ENCODE measurements at places on chromosomes 5 and 9. TPM values are rescaled to one million over a fixed set of nuclear protein-coding genes. Genes with fewer than 3 reads are reported as not detected.

- DNase-seq, result peak; percentile 62
Measured at GRCh38 chr5:150609843-150610584, 30.4 kb upstream of the SYNPO start.

GRCh38 chr9:10274988-10275387 lies 337.8 kb downstream of the PTPRD start:
- no peak for DNase-seq

DNA sequence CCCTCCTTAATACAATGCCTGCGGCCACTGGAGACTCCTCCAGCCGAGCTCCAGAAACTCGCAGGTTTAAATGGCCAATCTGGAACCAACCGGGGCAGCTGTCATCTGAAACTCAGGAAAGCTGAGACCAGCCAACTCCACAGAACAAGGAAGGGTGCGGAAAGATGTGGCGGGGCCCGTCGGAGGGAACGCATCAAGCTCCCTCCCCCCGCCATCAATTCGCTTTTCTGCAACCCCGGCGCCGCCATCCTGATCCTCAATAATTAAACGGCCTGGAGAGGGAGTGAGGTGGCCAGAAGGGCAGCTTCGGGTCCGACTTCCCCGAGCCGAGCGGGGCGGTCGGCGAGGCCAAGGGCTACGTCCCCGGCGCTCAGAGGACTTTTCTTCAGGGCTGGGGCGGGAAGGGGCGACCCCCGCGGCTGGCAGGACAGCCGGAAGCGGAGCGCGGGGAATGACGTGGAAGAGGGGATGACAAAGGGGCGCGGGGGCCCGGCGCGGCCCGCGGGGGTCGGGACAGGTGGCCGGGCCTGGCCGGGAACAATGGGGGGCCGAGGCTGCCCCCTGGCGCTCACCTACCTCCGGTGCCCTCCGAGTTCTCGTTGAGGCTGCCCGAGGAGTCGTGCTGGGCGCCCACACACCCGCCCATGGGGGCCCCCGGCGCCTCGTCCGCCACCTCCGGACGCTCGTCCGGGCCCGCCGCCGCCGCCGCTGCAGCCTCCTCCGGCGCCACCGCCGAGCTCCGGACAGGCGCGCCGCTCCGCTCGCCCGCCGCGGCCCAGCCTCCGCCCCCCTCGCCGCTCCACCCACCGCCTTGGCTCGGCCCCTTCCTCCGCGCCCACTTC lies at the start of gene UBTD2:
Gene UBTD2 (minus strand): TSS at position 745 of the 842 bp plus-strand sequence. CDS start 99 bp downstream, at position 646.
- peak; percentile 90 for DNase-seq

DNA sequence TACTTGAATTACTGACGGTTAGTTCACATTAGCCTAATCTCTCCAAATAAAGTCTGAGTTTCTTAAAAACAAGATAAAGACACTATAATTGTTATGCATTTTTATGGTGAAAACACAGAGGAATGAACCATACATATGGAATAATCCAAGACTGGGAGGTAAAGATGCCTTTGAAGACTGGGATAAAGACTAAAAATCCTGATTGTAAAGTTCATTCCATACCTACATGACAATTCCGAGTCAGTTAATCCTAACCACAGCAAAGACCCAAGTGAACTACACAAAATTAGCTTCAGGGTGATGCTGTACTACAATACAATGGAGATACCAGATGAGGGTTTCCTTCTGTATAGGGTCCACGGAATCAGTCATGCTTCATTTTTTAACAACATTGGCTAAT lies 6.3 kb downstream of the AP3B1 start:
- no peak for DNase-seq

DNA sequence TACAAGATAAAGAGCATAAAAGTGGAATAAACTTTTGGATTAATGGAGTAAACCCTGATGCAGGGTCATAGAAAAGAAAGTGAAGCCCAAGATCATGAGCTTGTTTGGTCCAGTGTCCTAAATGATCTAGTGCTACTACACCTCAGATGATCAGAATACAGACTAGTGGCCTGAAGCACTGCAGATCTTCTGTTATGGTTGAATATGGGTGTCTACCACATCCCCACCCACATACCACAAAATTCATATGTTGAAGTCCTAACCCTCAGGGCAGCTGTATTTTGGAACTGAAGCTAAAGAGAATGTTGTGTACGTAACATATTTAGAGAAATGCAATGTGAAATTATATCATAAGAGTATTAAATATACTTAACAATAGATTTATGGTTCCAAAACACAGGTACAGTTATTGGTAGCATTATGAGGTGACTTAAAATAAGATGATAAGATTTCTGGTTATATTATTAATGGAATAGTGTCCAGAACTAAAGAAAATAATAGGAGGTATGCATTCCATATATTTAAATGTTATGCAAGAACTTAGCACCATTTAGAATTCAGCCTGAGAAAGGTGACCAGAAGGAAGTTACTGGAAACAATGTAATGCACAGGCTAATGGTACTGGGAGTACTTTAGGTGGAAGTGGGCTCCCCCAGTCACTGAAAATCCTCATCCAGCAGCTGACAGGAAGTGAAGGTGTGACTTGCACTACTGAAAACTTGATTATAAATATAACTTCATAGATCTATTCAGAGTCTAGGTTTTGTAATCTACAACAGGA lies 1155.1 kb downstream of the TAF11L14 start:
- DNase-seq, result no peak

DNA sequence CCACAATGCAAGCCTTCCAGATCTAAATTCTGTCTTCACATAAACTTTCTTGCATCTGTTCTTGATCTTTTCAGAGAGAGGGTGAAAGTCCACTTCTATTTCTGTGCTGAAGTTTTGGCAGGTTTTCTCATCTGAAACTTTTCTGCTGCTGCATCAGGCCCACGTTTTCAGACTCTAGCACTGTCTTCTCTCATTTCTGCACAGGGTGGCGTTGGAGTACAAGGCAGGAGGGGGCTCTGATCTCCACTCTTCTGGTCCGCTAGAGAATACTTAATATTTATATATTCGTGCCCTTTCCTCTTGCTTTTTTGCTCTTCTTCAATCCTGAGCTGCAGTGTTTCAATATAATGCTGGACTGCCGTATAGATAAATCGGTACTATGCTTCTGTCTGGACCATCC lies 204.0 kb upstream of the PRDM9 start:
- no peak for DNase-seq

- DNase-seq, result no peak
Measured at GRCh38 chr9:70147196-70147595, 103.5 kb downstream of the MAMDC2 start.

GRCh38 chr9:12853051-12853450 lies 78.2 kb downstream of the LURAP1L start:
- no peak for DNase-seq

DNA sequence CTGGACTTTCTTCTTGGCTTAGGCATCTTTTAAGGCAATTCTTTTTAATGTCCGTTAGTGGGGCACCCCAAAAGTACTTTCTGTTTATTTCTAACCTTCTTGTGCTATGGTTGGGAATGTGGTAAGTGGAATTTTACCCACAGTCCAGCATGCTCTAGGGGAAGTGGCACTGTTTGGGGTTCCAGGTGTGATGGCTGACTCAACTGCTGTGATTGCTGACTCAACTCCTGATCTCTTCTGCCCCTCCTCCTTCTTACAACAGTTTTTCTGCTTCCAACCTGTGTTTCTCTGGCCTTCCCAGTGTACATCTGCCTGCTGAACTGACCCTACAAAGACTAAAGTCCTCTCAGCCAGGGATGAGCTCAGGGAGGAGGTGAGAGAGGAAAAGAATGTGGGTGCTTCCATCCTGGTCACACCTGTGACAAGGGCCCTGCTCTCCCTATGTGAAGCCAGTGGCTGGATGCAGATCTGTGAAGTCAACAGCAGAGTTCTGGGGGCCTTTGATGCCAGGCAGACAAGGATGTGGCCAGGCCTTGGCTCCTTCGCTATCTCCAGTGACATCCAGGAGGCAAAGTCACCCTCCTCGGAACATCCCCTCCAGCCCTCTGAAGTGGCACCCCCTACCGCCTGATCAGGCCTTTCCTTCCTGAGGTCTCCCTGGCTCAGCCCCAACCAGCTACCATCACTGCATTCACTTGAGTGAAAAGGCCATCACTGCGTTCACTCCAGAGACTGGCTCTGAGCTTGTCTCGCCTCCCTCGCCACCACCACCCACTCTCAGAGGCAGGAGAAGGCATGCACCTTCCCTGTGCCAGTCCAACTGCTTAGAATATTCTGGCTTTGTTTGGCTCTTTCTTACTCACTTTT lies 72.2 kb downstream of the C5orf15 start:
- no peak for DNase-seq

GRCh38 chr5:150113047-150113744 lies 26.8 kb upstream of the CSF1R start:
- no peak for DNase-seq

- no peak for DNase-seq
Measured at GRCh38 chr9:103997856-103998370, 96.2 kb upstream of the SMC2 start.

DNA sequence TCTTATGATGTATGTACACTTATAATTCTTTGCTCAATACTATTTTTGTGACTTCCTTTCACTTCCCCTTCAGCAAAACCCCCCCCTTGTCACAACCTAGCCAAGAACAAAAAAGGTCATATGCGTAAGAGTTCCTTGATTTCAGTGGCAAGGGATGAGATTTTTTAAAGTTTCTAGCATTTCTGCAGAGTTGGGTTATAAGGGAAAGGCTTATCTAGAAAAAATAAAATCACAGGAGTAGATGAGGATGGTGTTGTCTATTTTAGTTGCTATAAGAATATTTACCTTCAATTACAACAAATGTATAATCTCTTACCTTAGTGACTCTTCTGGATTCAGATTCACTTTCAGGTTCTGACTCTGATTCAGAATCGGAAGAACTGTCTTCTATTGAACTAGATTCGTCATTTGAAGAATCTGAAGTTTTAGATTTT lies 184.6 kb downstream of the AP3B1 start:
- no peak for DNase-seq

GRCh38 chr5:1896602-1897376 lies 14.1 kb upstream of the IRX4 start:
- DNase-seq, result no peak

- peak; percentile 41 for DNase-seq
Measured at GRCh38 chr9:129280623-129281271, 102.7 kb upstream of the IER5L start.

GRCh38 chr5:172044631-172045314 lies 38.3 kb upstream of the FBXW11 start:
- DNase-seq, result no peak

DNA sequence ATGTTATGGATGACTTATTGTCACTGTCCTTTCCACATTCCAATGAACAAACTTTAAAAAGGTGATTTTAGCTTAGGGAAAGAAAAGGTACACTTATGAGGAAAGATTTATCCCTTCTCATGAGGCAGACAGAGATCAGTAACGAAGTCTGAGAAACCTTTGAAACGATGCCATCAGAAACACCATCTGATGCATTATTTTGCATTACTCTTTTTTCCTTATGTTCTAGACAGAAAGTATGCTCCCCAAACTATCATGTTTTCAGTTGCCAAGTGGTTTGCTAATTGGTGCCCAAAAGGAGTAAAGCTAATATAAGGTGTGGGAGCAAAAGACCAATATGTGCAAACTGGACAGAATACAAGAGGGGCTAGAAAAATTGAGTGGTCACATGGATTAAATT lies 397.7 kb upstream of the RIOK2 start:
- no peak for DNase-seq

DNA sequence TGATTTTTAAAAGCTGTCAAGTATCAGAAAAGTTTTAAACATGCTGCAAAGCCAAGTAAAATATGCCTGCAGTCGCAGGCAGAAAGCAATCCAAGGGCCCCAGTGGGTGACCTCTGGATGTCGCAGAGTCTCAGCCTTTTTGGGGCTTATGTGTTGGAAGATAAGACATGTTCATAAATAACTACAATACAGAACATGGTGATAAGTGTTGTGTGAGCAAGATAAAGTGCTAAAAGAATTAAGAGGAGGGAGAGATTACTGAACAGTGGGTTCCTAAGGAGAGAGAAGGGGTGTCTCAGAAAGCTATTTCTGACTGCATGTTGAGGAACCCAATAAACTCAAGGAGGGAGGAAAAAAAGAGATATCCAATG lies 78.9 kb upstream of the ADRB2 start:
- no peak for DNase-seq

- no peak for DNase-seq
Measured at GRCh38 chr5:154143211-154143641, 47.3 kb upstream of the GALNT10 start.

- no peak for DNase-seq
Measured at GRCh38 chr5:125455041-125455440, 708.6 kb upstream of the ZNF608 start.

DNA sequence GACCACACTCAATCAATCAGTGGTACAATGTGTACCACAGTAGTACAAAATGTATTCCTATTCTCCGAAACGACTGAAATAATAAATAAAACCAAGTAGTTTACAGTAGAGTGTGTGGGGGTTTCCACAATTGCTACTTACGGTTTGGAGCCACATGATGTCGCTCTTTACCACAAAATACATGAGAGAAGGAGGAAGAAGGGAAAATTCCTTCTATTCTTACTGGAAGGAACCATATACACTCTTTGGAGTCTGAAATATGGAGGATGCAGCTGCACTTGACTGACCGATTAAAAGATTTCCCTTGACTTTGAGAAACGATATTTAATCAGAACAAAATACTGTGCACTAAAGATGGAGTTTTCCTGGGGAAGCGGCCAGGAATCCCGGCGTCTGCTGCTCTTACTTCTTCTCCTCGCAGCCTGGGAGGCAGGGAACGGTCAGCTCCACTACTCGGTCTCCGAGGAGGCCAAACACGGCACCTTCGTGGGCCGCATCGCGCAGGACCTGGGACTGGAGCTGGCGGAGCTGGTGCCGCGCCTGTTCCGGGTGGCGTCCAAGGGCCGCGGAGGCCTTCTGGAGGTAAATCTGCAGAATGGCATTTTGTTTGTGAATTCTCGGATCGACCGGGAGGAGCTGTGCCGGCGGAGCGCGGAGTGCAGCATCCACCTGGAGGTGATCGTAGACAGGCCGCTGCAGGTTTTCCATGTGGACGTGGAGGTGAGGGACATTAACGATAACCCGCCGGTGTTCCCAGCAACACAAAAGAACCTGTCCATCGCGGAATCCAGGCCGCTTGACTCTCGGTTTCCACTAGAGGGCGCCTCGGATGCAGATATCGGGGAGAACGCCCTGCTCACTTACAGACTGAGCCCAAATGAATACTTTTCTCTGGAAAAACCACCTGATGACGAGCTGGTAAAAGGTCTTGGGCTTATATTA lies at the start of gene PCDHA4:
Gene PCDHA4 (plus strand): TSS at position 235 of the 942 bp plus-strand sequence.
- DNase-seq, result peak; percentile 27

GRCh38 chr5:136619556-136619955 lies 254.2 kb upstream of the TRPC7 start:
- no peak for DNase-seq

- DNase-seq, result peak; percentile 38
Measured at GRCh38 chr5:473551-474192, 30.7 kb downstream of the EXOC3 start.

Gene SH3TC2
- total RNA-seq, result 1.3 TPM

Gene SHOC1
- total RNA-seq, result not detected

Gene MAMDC4
- 18.5 TPM for total RNA-seq

Gene C9orf153
- total RNA-seq, result not detected

Gene NTRK2
- total RNA-seq, result 3.5 TPM

Gene OXCT1
- 8.9 TPM for total RNA-seq

Gene GFPT2
- total RNA-seq, result 1.3 TPM

Gene ADGRD2
- not detected for total RNA-seq

Gene CD74
- total RNA-seq, result 1,033 TPM

Gene ZNF454
- 1.5 TPM for total RNA-seq

Gene SPEF2
- total RNA-seq, result 3.7 TPM

Gene EEIG1
- total RNA-seq, result 127 TPM

Gene C5
- total RNA-seq, result 3.8 TPM

Gene CDH9
- not detected for total RNA-seq

Gene LVRN
- total RNA-seq, result 1.8 TPM

Gene SLC45A2
- total RNA-seq, result 1.2 TPM

Gene STC2
- total RNA-seq, result 3.4 TPM
